Occipital lobe (tissue), 3 donors: ENCODE measurements at places on chromosomes 4 and X. TPM values are rescaled to one million over a fixed set of nuclear protein-coding genes. Genes with fewer than 3 reads are reported as not detected.

GRCh38 chr4:77104791-77105540 lies 29.2 kb upstream of the CCNI start:
- DNase-seq = peak; percentile 50

- DNase-seq = no peak
Measured at GRCh38 chrX:154717824-154718223, 33.1 kb downstream of the GAB3 start.

DNA sequence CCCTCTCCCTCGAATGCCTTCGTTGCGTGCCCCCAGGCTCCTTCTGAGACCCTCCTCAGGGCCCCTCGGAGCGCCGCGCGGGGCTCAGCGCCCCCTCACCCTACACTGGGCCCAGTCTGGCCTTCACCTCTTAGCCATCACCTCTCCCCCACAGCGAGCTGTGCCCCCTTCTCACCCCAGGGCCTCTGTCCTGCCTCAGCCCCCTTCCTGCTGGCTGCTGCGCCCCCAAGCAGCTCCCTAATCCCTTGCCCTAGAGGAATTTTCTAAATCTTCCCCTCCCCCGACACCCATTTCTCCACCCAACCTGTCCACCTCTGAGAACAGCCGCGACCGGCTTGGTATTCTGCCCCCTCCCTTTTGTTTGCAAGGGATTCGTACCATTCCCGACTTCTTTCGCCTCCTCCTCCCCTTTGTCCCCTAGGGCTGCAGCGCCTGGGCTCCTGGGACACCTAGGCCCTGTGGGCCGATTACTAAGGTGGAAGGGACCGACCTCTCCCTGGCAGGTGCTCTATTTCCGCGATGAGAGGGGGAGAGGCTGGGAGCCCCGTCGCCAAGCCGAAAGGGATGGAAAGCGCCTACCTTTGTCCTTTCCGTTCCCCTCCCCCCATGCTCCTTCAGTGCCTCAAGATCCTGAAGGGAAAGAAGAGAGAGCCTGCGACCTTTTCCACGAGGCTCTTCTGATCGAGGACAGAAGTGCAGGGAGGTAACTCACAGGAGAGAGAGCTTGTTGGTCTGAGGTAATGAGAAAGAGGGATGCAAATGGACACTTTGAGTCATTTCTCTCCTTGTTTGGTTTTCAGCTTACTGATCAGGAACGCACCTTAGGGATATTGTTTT lies 10.9 kb downstream of the DLG3 start:
- no peak for DNase-seq

The ZIC3 gene
- 1.4 TPM for total RNA-seq

The GYPA gene
- total RNA-seq = 5.8 TPM

GRCh38 chr4:157994863-157995262 lies 178.0 kb downstream of the GASK1B start:
- no peak for DNase-seq

DNA sequence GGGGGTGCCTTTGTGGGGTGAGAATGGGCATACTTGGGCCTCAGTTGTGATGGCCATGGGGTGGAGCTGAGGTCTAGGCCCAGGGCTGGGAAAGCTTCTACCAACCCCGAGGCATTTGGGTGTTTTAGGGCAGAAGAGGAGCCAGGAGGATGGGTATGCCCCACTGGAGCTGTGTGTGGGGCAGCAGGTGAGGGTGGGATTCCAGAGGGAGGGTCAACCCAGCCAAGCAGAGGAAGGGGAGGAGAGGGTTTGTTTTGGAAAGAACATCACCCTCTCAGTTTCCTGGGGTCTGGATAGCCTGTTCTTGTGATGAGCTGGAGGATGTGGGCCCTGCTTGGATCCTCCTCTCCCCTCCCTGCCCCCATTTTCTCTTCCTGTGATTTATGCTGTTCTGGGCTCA lies 620 bp downstream of the IL9R start:
- no peak for DNase-seq

- no peak for DNase-seq
Measured at GRCh38 chrX:140507982-140508305, 3.1 kb upstream of the SOX3 start.

GRCh38 chrX:12701628-12702027 lies 89.6 kb upstream of the PRPS2 start:
- DNase-seq = peak; percentile 44

The CT55 gene
- not detected for total RNA-seq

The SLIT2 gene
- 14.7 TPM for total RNA-seq
